CD4-positive, alpha-beta T cell treated with Interleukin-17A for 4 hours (primary cell): ENCODE measurements at places on chromosomes 11 and 22.

DNA sequence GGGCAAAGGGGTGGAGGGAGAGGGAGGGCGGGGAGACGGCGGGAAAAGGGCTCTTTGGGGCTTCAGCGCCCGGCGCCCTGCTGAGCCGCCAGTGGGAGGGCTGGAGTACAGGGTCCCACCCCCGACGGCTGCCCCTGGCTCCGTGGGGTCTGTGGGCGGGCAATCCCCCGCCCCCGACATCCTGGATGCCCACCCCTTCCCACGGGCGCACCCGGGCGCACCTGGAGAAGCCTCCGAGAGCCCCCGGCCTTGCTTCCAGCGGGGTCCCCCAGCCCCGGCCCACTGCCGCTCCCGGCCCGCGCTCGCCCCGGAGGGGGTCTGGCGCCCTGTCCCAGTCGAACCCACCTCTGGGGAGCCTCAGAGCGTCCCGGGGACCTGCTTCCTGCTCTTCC is 394 bp downstream of the CHRM4 start:
- no peak for DNase-seq

DNA sequence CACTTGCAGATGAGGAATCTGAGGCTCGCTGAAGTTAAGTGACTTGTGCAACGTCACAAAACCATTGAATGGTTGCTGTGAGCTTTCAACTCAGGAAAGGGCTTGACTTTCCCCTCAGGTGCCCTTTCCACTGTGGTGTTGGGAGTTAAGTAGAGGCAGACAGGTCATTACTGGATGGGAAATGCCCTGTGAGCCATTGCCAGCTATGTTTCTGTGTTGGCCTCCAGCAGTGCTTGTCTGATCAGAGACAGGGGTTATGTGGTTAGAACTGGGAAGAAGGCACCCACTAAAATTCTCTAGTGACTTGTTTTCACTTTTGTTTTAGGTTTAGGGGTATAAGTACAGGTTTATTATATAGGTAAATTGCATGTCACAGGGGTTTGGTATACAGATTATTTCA is 96.6 kb downstream of the FDX1 start:
- DNase-seq, result no peak

DNA sequence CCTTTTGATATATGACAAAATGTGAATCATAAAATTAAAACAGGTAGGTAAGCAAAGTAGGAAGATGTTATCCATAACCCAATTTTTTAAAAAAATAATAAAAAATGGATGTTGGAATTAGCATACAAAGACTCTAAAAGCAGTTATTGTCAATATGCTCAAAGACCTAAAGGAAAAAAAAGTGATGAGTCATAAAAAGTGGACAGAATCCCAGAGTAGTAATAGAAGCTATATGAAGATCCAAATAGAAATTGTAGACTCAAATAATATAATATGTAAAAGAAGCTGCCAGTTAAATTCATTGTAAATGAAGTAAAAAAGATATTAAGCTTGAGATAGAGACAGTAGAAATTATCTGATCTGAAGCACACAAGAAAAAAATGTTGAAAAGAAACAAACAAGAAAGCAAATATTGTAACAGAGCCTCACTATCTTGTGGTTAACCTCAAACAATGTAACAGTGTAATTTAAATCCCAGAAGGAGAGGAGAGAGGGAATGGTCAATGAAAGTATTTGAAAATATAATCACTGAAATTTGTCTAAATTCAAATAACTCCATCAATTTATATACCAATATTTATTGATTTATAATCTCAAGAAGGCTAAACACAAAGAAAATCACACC is 773.4 kb upstream of the RAG2 start:
- DNase-seq, result no peak

GRCh38 chr11:8531982-8532381 is 62.0 kb downstream of the STK33 start:
- DNase-seq, result no peak

GRCh38 chr11:61828379-61828628 is 204 bp downstream of the FADS2 start:
- DNase-seq, result no peak
